Activated naive CD8-positive, alpha-beta T cell treated with anti-CD3 and anti-CD28 coated beads, Interleukin-2, amount 10 ng/mL, durations not matched to agents 7 days and 5 days (primary cell): ENCODE measurements at places on chromosomes 4 and X.
A peak's percentile ranks its signal among the peaks of the same experiment; 100 is the strongest.

DNA sequence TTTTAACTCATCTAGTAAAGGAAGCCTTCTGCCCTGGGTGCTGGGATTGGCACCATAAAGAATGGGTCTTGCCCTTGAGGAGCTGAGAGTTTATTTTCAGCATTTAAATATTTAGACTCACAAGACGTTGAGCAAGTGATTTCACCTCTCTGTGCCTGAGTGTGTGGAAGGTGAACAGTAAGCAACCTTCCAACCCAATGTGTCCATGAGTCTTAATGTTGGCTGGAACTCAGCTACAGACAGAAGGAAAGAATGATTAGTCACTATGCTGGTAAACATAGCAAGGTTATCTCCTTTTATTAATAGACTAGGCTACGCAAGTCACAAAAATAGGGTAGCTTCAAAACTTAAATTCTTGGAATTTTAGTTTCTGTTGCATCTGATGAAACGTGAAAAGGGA lies 277.4 kb upstream of the GATB start:
- DNase-seq, result no peak
- peaks cover 4% of the 10 kb centered on the region for H3K36me3 ChIP-seq
- no peak overlapping the region for H3K4me3 ChIP-seq
- no peak overlapping the region for H3K27ac ChIP-seq
- no peaks in the 10 kb centered on the region for H3K4me1 ChIP-seq

GRCh38 chr4:174023641-174024040 lies 259.8 kb downstream of the FBXO8 start:
- H3K4me3 ChIP-seq, result no peak overlapping the region
- no peak overlapping the region for H3K27ac ChIP-seq
- DNase-seq, result no peak

GRCh38 chr4:114026447-114026846 lies 47.0 kb upstream of the ARSJ start:
- no peak overlapping the region for H3K27ac ChIP-seq
- no peaks in the 10 kb centered on the region for H3K4me1 ChIP-seq
- DNase-seq, result no peak
- H3K27me3 ChIP-seq, result no peaks in the 10 kb centered on the region
- H3K36me3 ChIP-seq, result no peaks in the 10 kb centered on the region
- no peak overlapping the region for H3K4me3 ChIP-seq

DNA sequence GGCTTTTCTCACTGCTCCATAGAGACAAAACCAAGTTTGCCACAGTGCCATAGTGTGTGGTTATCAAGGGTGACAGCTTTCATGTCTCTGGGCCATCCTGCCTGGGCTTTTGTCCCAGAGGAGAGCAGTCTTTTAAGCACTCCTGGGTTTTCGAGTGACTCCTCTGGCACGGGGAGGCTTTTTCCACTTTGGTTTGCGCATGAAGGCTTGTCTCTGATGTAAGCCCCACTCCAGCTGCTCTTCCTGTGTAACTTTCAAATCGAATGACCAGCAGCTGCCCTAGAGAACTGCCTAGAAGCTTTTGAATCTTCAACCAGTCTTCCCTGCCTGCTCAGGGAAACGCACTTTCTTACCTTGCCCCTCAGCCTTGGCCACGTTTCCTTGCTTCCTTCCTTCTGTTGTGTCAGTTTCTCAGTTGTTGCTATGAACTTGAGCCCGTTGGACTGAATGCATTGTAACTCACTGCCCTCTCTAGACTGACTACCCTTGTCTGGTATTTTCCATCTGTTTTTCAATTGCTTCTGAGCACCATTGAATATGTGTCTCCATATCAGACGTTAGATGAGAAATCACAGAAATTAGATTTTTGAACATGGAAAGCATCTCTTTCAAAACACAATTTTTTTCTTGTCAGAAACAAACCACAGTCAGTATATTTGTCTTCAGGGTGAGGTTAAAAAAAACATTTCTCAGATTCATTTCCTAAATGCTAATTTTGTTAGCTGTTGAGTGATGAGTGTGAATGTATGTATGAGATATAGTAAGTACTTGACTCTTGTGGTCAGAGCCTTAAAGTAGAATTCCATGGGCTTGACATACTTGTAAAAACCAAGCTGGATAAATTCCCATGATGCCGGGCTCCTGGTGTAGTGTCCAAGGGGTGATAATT lies 45.3 kb downstream of the SLC9A6 start:
- H3K27ac ChIP-seq, result no peak overlapping the region
- no peaks in the 10 kb centered on the region for H3K4me1 ChIP-seq

GRCh38 chr4:152962150-152962549 lies 26.0 kb downstream of the FHDC1 start:
- no peaks in the 10 kb centered on the region for H3K4me1 ChIP-seq
- no peak for DNase-seq
- no peaks in the 10 kb centered on the region for H3K36me3 ChIP-seq
- no peak overlapping the region for H3K4me3 ChIP-seq

- H3K4me3 ChIP-seq, result no peak overlapping the region
- no peaks in the 10 kb centered on the region for H3K4me1 ChIP-seq
- DNase-seq, result no peak
- H3K27ac ChIP-seq, result no peak overlapping the region
Measured at GRCh38 chr4:151291485-151291884, 14.5 kb downstream of the PRSS48 start.

GRCh38 chr4:7206911-7207567 lies 14.7 kb downstream of the SORCS2 start:
- no peak for DNase-seq
- no peaks in the 10 kb centered on the region for H3K4me1 ChIP-seq
- H3K27me3 ChIP-seq, result peaks cover 14% of the 10 kb centered on the region
- no peaks in the 10 kb centered on the region for H3K36me3 ChIP-seq
- H3K27ac ChIP-seq, result no peak overlapping the region

GRCh38 chrX:15749642-15750610 lies 11.9 kb downstream of the CA5B start:
- no peaks in the 10 kb centered on the region for H3K27me3 ChIP-seq
- H3K4me1 ChIP-seq, result peaks cover 30% of the 10 kb centered on the region
- DNase-seq, result no peak
- H3K36me3 ChIP-seq, result peaks cover 10% of the 10 kb centered on the region
- H3K27ac ChIP-seq, result peak overlapping the region; percentile 93

- peaks cover 3% of the 10 kb centered on the region for H3K27me3 ChIP-seq
- H3K36me3 ChIP-seq, result peaks cover 1% of the 10 kb centered on the region
- H3K4me1 ChIP-seq, result no peaks in the 10 kb centered on the region
Measured at GRCh38 chr4:118866442-118866841, 22.2 kb upstream of the SYNPO2 start.

- H3K4me3 ChIP-seq, result no peak overlapping the region
- no peaks in the 10 kb centered on the region for H3K27me3 ChIP-seq
Measured at GRCh38 chrX:119552508-119552907, 12.7 kb downstream of the STEEP1 start.

GRCh38 chrX:95911062-95911461 lies 773.6 kb upstream of the DIAPH2 start:
- H3K4me1 ChIP-seq, result no peaks in the 10 kb centered on the region
- H3K27ac ChIP-seq, result no peak overlapping the region
- no peaks in the 10 kb centered on the region for H3K27me3 ChIP-seq
- DNase-seq, result no peak
- no peak overlapping the region for H3K4me3 ChIP-seq
- no peaks in the 10 kb centered on the region for H3K36me3 ChIP-seq

DNA sequence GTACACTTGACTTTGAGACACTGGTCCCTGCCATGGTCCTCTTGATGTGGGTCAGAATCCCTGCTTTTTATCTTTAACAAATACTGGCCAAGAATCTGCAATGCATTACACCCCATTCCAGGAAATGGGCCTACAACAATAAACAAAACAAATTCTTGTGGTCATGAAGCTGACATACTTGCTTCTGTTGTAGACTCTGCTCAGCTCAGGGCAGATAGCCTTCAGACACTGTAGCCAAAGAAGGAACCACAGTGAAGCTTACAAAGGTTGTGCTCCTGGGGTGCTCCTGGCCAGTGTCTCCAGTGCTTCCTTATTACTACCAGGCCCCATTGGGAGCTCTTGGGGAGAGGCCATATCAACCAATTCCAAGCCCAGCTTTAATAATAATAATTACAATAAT lies 21.8 kb downstream of the KIAA1210 start:
- H3K27ac ChIP-seq, result no peak overlapping the region
- DNase-seq, result no peak
- no peak overlapping the region for H3K4me3 ChIP-seq
- no peaks in the 10 kb centered on the region for H3K27me3 ChIP-seq

DNA sequence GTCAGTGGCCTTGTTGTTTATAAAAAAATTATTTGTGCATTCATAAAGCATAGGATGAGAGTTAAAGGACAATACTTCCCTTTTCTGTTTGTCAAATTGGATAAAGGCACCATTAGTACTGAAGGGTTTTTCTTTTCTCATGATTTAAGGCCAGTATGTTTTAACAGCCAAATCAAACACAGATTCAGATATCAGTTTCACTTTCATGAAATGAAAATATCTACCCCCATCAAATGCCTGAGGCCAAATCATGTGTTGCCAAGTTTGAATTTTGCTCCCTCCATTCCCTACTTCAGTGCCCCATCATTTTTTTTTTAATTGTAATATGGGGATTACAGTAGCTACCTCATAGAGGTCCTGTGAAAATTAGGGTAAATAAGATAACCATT lies 745.9 kb downstream of the RPA4 start:
- H3K27me3 ChIP-seq, result peaks cover 2% of the 10 kb centered on the region
- H3K4me3 ChIP-seq, result no peak overlapping the region
- H3K27ac ChIP-seq, result no peak overlapping the region
- H3K4me1 ChIP-seq, result no peaks in the 10 kb centered on the region

- H3K4me1 ChIP-seq, result peaks cover 1% of the 10 kb centered on the region
- no peak for DNase-seq
- H3K27me3 ChIP-seq, result peaks cover 2% of the 10 kb centered on the region
Measured at GRCh38 chr4:5991405-5991804, 26.8 kb downstream of the C4orf50 start.

DNA sequence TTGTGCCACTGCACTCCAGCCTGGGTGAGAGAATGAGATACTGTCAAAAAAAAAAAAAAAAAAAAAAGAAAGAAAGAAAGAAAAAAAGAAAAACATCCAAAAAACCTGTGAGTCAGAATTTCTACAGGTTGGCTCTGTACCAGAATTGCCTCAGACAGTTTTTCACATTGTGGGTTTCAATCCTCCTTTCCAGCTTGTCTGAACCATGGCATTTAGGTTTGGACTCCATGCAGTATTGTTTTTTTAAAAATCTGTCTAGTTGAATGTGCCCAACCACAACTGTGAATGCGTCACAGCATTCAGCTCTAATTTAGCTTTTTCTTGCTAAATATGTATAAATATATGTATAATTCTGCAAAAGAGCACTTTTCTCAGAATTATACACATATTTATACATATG lies 31.4 kb upstream of the ARSH start:
- DNase-seq, result no peak
- no peak overlapping the region for H3K4me3 ChIP-seq
- no peak overlapping the region for H3K27ac ChIP-seq
- no peaks in the 10 kb centered on the region for H3K27me3 ChIP-seq

DNA sequence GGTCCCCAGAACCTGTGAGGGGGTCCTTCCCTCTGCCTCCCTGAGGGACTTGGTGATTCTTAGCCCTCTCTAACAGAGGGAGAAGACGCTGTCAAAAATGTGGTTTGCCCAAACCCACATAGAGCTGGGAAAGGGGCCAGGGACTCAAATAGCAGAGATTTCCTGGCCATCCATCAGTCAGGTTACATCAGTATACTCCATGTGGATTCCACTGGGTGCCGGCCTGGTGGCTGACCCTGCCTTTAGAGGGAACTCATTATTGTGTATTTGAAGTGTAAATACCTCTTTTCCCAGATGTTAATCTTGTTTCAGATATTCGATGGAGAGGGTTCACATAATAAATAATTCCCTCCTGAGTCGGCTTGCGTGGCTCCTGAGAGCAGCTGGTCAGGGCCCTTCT lies 130.3 kb downstream of the TBL1X start:
- no peaks in the 10 kb centered on the region for H3K27me3 ChIP-seq
- no peak for DNase-seq
- no peak overlapping the region for H3K27ac ChIP-seq
- H3K4me3 ChIP-seq, result no peak overlapping the region
- H3K4me1 ChIP-seq, result no peaks in the 10 kb centered on the region
- H3K36me3 ChIP-seq, result peaks cover 8% of the 10 kb centered on the region

DNA sequence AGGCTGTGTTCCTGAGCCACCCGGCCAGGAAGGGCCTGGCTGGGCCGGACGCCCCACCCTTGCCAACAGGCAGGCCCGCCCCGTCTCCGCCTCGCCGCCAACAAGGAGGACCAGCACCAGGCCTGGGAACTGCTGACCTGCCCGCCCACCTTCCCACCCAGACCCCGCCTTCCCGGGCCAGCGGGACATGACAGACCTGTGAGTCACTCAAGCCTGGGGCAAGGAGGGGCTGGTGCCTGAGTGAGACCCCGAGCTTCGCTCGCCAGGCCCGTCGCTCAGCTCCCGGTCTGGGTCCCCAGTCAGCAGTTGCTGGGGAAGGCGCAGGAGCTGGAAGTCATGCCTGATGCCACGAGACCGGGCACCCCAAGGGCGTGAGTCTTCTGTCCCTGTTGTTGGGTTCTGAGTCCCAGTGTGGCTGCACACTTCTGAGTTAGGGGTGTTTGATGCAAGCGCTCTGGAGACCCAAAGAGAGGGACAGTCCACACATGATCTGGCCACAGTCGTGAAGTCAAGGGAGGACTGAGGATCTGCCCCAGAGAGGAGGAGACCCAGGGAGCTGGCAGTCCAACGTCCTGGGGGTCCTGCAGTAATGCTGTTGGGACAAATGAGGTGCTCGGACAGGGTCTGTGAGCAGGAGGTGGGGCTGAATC lies at the start of gene DNASE1L1:
TSS of gene DNASE1L1 (minus strand) at position 33 of the 650 bp plus-strand sequence. CDS start 3,686 bp downstream, outside the sequence.
- H3K36me3 ChIP-seq, result peaks cover 3% of the 10 kb centered on the region
- H3K27ac ChIP-seq, result peak within 1 kb of the TSS; percentile 81
- peak within 1 kb of the TSS; percentile 84 for H3K4me3 ChIP-seq
- no peaks in the 10 kb centered on the region for H3K27me3 ChIP-seq
- peaks cover 9% of the 10 kb centered on the region for H3K4me1 ChIP-seq

- no peak for DNase-seq
- H3K27ac ChIP-seq, result no peak overlapping the region
- no peaks in the 10 kb centered on the region for H3K4me1 ChIP-seq
- H3K36me3 ChIP-seq, result no peaks in the 10 kb centered on the region
- no peak overlapping the region for H3K4me3 ChIP-seq
Measured at GRCh38 chr4:162497564-162498167, 333.9 kb upstream of the FSTL5 start.

DNA sequence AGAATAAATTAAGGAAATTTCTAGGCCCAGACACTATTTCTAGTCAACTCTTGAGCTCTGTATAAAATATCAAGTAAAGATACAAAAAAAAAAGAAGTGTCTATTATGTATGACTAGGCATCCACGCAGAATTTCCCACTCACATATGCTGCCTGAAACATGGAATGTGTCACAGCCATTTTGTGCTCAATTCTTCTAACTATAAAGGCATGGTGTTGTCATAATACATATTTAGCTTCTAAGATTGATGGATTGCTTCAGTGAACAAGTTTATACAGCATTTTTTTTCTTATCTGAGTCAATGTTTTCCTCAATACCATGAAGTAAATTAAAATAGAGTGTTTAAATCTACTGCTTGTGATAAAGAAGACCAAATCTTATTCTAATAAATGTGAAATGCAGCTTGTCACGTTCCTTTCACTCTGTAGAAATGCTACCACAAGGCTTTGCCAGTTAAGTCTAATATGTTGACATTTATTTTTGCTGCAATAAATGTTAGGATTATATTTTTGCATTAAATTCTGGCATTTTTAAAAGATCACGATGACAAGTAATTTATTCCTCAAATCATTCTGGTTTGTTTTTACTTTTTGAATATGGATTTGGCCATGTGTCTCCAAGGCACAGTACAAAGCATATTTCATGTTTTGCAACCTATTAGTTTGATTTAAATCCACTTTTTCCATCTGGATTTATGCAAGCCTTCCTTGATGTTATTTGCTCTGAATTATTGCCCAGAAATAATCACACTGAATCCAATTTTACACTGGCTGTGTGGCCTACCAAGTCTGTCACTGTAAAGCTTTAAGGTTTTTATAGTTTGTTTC lies 1829.0 kb upstream of the PCDH7 start:
- no peaks in the 10 kb centered on the region for H3K4me1 ChIP-seq
- no peaks in the 10 kb centered on the region for H3K36me3 ChIP-seq
- no peaks in the 10 kb centered on the region for H3K27me3 ChIP-seq
